ENCODE measurements at places on chromosomes 1 and 21. TPM values are rescaled to one million over a fixed set of nuclear protein-coding genes. Genes with fewer than 3 reads are reported as not detected.

CACNA1E gene
- not detected for total RNA-seq

RHD gene
- not detected for total RNA-seq

CLCA2 gene
- 98.8 TPM for total RNA-seq

MACO1 gene
- total RNA-seq, result 12.9 TPM

TIAM1 gene
- total RNA-seq, result 19.3 TPM

ARHGAP29 gene
- 13.6 TPM for total RNA-seq

S100A12 gene
- total RNA-seq, result 5.3 TPM

PTGS2 gene
- total RNA-seq, result 37.9 TPM

LCE2D gene
- total RNA-seq, result not detected

AMY1B gene
- not detected for total RNA-seq

FAM131C gene
- 3.5 TPM for total RNA-seq

ZNF281 gene
- 8.4 TPM for total RNA-seq

ADAM30 gene
- total RNA-seq, result not detected
